ENCODE measurements at places on chromosomes 5 and 9.

GRCh38 chr5:14261856-14262611 is 118.9 kb downstream of the TRIO start:
- DNase-seq, result no peak

DNA sequence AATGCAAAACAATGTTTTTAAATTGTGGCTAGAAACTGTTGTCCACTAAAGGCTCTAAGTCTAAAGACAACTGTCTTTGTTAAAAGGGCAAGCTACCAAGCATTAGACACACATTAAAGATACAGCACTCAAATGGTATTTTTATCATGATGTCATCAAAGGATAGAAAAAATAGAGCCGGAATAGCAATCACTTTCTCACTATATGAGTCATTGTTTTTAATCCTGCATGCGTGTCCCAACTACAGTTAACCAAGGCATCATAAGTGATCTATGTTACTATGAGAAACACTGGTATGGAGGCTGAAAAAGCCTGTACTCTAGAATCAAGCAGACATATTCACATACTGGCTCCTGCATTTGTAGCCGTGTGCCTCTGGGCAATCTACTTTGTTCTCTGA is 1.9 kb upstream of the PJA2 start:
- DNase-seq, result no peak

DNA sequence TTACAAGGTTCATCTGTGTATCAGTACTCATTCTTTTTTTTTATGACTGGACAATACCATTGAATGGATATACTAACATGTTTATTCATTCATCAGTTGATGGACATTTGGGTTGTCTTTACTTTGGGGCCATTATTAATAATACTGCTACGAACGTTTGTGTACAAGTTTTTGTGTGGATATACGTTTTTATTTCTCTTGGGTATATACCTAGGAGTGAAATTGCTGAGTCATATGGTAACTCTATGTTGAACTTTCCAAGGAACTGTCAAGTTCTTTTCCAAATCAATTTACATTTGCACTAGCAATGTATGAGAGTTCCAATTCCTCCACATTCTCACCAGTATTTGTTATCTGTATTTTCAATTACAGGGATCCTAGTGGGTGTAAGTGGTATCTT is 12.0 kb upstream of the LECT2 start:
- DNase-seq, result no peak

GRCh38 chr5:78896132-78896531 is 89.0 kb downstream of the ARSB start:
- no peak for DNase-seq

- no peak for DNase-seq
Observed at GRCh38 chr9:12916042-12916441, 141.2 kb downstream of the LURAP1L start.

DNA sequence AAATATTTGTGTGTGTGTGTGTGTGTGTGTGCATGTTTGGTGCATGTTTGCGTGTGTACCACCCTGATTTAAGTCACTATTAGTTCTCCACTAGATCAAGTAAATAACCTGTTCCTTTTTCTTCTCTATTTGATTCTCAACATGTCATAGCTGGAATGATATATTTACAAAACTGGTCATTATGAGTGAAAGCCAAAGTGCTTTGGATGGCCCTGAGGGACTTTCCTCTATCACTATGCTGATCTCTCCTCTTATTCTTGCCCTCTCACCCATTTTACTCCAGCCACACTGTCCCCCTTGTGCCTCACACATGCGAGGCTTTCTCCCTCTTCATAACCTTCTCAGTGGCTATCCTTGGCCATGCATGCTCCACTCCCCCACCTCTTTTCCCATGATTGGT is 144.6 kb upstream of the NMUR2 start:
- DNase-seq, result no peak

DNA sequence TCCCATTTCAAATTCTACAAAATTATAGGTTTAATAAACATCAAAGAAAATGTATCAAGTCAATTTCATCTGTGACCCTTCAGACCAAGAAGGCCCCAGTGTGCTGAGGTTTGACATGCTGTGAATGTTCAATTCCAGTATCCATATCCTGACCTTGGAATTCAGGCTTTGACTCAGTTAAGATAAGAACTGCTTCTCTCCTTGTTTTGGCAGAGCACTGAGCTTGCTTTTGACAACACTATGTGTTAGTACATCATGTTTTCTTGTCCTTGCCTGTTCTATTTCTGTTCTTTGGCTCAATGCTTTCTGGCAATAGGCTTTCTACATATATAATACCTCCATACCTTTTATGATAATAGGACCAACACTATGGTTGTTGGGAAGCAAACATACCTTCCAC is 105.6 kb downstream of the PLCXD3 start:
- DNase-seq, result no peak

- DNase-seq, result no peak
Observed at GRCh38 chr9:80046481-80046880, 474.7 kb downstream of the TLE4 start.

DNA sequence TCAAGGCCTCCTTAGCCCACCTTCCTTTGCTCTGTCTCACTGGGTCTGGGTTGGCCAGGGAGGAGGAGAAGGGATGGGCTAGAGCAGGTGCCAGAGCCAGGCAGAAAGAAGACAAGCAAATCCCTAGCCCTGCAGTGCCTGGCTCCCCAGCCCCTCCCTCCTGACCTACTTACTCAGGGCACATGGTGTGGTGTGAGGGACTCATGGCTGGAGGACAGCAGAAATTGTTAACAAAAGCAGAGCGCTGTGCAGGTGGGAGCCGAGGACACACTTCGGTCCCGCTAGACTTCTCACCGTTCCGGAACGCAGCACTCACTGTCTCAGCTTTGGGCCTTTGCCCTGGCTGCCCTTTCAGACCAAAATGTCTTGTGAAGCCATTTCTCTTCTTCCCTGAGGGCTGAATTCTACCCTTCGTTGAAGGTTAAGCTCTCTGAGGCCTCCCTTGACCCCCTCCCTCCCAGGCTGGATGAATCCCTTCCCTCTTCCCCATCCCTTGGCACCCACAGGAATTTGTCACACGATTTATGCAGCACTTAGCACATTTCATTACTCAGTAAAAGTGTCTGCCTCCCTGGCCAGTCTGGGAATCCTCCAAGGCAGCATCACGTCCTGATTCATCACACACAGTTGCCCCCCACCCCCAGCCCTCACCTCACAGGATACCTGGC is 263.9 kb upstream of the TRPC7 start:
- no peak for DNase-seq

GRCh38 chr5:14557203-14557770 is 24.3 kb upstream of the OTULINL start:
- no peak for DNase-seq

DNA sequence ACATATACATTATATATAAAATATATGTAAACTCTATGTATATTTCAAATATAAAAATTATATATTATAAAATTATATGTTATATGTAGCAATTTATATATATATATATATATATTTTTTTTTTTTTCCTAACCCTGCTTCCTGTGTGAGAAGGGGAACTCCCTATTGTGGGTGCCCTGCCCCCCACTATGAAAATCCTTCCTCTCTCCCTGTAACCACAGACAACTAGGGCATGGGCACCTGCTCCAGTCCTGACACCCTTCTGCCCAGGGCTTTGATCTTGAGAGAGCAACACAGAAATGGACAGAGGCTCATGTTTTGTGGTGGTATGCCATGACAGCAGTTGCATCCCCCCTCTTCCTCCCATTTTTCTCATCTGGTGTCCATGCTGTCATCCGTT is 148.7 kb upstream of the IL12B start:
- no peak for DNase-seq

- DNase-seq, result no peak
Observed at GRCh38 chr5:27748847-27749246, 710.5 kb upstream of the CDH9 start.

- DNase-seq, result no peak
Observed at GRCh38 chr5:82351754-82352145, 73.6 kb upstream of the RPS23 start.

GRCh38 chr5:42284584-42284983 is 138.7 kb upstream of the GHR start:
- no peak for DNase-seq
